Non-pigmented ciliary epithelial cell (primary cell): ENCODE measurements at places on chromosomes 6 and 20.
A peak's percentile ranks its signal among the peaks of the same experiment; 100 is the strongest.

DNA sequence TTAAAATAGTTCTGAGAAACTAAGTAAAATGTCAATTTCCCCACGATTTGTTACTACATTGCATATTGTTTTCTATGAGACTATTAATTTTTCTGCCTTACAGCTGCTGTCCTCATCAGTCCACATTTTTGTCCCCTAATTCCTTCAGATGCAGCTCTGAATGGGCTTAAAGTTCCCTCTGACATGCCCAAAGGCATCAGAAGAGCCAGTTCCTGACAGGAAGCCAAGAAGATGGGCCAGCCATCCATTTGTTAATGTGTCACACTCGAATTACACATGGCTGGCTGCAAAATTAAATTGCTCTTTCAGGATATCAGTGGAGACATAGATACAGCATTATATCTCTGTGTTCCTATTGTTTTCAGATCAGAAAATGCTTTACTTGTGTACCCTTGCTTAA lies 1223.0 kb downstream of the EPHA7 start:
- DNase-seq = no peak

DNA sequence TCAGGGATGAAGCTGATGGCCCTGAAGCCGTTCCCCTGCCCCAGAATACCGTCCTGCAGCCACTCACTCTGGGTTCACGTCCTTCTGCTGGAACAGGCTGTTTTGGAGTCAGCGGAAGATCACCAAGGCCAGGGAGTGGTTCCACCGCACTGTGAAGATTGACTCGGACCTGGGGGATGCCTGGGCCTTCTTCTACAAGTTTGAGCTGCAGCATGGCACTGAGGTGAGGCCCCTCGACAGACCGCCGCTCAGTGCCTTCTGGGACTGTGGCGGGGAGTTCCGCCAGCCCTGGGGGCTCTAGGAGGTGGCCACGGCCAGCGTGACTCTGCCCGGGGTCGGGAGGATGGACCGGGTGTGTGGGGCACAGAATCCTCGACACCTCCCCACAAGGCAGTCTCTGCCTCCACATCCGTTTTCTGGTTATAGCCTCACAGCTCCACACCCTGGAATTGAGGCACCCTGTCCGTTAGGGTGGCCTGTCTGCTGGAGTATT lies 4.1 kb upstream of the C20orf204 start:
- DNase-seq = no peak

DNA sequence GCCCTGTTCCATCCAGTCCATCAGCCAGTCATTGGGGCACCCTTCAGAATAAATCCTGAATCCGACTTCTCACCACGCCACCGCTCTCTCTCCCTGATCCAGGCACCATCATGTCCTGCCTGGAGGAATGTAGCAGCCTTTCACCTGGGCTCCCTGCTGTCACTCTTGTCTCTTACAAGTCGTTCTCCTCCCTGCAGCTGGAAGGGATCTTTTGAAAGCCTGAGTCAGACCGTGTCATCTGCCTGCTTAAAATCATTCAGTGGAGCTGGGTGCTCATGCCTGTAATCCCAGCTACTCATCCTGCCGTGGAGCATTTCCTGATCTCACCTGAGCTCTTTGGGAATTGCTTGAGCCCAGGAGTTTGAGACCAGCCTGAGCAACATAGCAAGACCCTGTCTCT lies 19.2 kb upstream of the KCNG1 start:
- DNase-seq = no peak

DNA sequence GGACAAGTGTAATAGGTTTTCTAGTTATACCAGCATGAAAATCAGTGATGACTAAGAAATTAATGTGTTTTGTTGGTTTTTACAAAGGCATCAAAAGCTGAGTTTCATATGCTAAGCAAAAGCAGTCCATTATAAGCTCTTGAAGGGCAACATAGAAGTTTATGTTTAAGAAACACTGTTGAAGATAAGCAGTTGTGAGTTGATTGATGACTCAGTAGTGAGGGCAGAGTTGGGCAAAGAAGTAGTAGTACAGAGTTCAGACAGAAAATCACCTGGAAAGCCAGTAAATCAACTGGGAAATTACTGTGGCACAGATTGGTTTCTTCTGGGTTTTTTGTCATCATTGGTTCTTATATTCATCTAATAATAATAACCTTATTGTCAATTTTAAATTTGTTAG lies 78.0 kb upstream of the SMIM8 start:
- DNase-seq = no peak

DNA sequence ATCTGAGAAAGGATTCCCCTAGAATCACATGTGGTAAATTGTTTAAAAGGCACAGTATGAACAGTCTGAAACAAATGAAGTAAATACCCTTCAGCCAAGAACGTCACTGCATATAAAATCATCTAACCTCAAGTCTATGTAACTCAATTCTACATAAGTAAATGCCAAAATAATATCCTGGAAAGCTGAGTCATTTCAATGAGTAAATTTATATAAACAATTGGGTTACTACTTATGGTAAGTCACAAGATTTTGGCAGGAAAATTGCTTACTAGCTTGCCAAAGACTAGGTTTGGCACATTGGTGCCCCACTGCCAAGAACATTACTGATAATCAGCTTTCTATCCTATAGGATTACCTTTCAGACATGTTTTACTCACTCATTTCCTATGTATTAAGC lies 8.4 kb downstream of the GMDS start:
- DNase-seq = peak; percentile 70

GRCh38 chr6:65935412-65935811 lies 228.4 kb upstream of the EYS start:
- no peak for DNase-seq

GRCh38 chr6:3557336-3557735 lies 100.5 kb upstream of the SLC22A23 start:
- no peak for DNase-seq

DNA sequence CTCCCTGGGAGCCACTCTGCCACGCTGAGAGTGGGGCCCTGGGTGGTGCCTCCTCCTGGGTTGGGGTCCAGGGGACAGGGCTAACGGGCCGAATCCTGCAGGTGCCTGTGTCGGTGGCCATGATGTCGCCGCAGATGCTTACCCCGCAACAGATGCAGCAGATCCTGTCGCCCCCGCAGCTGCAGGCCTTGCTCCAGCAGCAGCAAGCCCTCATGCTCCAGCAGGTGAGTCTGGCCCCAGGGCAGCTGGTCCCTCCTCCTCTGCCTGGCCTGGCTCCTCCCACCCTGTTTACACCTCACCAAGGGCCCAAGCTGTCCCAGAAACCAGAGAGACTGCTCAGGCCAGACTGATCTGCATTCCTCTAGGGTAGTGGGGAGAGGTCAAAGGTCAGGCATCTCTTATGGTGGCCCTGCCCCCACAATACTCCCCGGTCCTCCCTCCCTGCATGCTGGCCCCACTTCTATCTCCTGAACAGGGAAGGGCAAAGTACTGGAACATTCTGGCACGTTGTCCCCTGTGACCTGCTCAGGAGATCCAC lies 38.6 kb downstream of the FOXP4 start:
- DNase-seq = no peak

GRCh38 chr6:38016824-38017223 lies 197.3 kb downstream of the ZFAND3 start:
- DNase-seq = no peak

DNA sequence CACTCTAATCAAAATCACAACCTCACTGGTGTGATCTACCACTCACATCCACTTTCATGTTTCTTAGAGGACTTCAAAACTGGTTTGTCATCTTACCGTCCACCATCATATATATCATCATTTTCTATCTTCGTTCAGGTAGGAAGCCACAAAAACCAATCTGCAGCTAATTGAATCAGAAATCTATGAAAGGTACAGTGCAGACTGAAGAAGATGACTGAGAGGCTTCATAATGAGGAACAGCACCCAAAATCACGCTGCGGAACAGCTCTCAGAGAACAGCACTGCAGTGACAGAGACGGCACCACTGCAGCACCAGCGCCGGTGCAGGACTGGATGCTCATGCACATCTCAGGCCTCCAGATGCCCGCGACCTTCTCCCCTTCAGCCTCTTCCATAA lies 13.0 kb downstream of the GMDS start:
- no peak for DNase-seq

- no peak for DNase-seq
Observed at GRCh38 chr6:70790483-70791224, 123.0 kb downstream of the SMAP1 start.

GRCh38 chr6:4370066-4370465 lies 234.7 kb upstream of the ECI2 start:
- peak; percentile 91 for DNase-seq

DNA sequence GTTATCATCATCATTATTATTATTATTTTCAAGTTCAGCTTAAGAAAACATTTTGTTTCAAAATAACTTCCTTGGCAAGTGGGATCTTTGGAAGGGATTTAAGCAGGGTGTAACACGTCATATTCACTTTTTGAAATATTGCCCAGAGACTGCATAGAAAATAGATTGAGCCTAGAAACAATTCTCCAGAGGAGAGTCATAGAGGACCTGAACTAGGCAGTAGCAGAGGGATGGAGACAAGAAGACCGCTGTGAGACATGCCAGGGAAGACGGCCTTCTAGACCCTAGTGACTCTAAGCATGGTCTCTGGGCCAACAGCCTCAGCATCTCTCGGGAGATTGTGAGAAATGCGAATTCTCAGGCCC lies 55.5 kb downstream of the EDN1 start:
- no peak for DNase-seq

DNA sequence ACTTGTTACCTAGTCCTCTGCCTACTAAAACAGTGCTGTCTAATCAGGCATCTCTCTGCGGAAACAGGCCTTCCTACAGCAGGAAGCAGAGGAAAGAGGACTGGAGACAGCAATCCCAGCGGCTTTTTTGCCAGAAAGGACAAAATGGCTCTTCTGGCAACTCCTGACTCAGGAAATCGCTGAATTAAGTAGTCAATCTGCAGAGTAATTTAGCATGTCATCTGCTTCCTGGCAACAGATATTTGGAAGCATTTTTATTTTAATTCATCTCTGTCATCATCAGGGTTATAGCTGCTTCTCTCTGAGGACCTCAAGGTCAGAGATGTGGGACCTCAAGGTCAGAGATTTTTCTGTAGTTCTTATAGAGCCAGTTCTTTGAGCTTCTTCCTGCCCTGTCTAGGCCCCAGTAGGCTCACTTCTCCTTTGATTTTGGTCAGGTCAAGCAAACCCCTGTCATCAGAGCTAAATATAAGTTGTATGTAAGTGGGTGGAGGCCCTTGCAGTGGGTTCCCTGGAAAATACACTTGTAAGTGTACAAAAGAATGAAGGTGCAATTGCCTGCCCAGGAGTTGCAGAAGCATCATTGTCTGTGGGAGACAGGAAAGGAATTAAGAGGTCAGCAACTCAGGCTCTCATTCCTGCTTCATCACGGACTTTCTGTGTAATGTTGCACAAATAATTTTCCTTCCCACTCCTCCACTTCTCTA lies 229.4 kb downstream of the ALDH8A1 start:
- no peak for DNase-seq
